ENCODE measurements at places on chromosomes 12 and 14.

DNA sequence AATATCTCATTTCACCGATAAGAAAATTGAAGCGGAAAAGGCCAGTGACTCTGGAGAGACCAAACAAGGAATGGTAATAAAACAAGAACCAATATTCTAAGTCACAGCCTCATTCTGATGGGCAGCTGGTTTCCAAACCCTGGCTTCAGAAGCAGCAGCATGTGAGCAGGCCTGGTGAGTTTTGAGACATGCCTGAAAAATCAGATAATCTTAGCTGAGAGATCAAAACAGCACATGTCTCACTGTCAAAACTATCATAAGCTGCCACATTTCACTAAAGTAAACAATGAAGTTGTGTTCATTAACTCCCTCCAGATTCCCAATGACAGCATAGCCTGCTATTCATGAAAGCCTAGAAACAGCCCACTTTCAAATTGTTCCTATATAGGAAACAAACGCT, 36.5 kb downstream of the CIT start:
- ATAC-seq, result no peak

DNA sequence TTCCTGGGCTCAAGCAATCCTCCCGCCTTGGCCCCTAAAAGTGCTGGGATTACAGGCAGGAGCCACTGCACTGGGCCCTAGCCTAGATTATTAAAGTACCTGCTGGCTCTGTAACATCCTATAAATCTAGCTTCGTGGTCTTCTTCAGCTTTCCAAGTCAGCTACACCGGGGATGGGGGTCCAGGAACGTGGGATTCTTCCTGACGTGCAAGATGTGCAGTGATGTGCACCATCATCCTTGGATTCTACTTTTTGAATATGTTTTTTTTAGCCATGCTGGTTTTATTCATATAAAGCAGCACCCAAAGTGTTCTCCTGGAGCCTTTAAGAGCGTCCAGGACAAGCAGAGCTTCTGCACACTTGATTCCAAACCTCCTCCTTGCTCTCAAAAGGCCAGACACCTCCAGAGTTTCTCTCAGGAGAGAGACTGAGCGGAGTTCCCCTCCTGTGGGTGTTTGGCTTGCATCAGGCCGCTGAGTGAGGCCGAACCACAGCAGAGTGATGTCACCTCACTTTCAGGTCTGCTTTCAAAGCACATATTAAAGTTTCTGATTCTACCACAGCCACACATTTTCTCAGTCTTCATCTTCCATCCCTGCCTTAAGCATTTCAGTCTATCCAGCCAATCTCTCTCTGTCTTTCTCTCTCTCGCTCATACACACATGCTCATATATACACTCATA, 33.4 kb downstream of the VCPKMT start:
- ATAC-seq, result peak; percentile 85

GRCh38 chr12:116265351-116266147, 11.9 kb downstream of the MED13L start:
- no peak for ATAC-seq

GRCh38 chr12:99009654-99010296, 364.7 kb downstream of the APAF1 start:
- no peak for ATAC-seq

- ATAC-seq, result peak; percentile 21
These were observed 60.9 kb upstream of the GPATCH2L start for GRCh38 chr14:76090616-76091391.

GRCh38 chr12:99498756-99499155, 148.8 kb upstream of the GARIN6 start:
- ATAC-seq, result no peak

- no peak for ATAC-seq
These were observed 340.0 kb downstream of the TRHDE start for GRCh38 chr12:72612171-72612570.

DNA sequence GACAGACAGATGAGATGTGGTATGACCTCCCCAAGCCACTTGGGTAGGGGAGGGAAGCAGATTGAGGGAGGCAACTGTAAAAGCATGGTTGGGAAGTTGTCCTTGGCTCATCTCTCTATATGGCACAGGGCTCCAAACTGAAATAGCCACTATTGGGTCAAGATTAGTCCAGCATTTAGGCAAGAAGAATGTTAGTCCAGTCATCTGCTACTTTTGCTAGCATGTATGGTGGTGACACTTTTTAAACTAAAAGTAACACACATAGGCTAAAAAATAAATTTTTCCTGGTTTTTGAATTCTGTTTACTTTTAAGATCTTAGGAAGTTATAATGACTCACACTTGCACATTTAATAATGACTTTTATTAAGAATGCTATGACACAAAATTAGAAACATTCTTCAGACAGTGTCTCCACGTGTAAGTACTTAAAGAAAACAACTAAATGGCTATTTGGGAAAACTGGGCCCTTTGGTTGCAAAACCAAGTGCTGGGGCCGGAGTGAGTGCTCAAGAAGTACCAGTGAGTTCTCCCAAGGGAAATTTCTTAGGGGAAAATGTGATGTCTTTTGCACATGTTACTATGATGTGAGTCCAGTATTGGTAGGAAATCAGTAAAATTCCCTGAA, 179.1 kb upstream of the HIF1A start:
- no peak for ATAC-seq

- peak; percentile 35 for ATAC-seq
These were observed 50.5 kb downstream of the SSH1 start for GRCh38 chr12:108806921-108807320.

DNA sequence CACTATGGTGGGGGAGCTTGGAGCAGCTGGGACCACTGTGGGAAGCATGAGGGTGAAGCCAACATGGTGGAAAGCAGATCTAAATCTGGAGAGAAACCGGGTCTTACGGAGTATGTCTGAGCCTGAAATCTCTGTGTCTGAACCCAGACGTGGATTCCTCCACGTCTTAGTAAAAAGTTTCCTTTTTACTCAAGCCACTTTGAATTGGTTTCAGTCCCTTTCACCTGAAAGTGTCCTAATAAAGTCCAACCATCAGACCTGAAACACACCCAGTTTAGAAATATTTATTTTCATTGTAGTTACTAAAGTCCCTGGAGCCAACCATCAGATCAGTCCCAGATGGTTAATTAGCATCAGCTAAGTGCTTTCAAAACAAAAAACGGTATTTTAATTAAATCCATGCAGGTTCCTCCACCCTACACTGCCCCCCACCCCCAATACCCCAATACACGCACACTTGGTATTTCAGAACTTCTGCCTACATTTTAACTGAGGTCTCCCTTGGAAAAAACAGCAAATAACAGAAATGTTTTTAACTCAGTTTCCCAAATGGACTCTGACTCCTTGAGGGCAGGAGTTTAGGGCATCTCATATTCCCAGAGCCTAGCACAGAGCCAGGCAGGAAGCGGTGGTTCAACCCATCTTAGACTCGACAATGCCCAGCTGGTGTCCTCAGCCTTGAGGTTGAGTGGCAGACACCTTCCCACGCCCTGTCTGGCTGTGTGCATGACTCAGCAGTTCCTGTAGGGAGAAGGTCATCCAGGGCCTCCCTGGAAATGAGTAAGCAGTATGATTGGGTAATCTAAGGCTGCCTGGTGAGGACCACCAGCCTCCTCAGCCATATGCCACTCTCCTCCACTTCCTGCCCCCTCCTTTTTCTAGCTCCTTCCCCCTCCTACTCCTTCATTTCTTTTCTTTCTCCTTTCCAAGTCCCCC, 175.8 kb downstream of the TTC8 start:
- peak; percentile 39 for ATAC-seq

DNA sequence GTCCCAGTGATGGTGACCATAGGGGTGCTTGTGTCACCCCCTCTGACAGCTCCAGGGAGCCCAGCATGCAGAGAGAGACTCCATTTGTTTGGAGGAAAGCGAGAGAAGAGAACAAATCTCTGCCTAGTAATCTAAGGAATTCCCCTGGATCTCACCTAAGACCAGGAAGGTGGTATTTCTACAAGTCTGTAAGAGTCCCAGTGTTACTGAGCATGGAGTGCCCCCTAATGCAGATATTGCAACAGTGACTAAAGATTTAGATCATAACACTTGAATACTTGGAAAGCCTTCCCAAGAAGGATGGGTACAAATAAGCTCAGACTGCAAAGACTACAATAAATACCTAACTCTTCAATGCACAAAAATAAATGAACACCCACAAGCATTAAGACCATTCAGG, 360.4 kb upstream of the GARIN6 start:
- ATAC-seq, result no peak

GRCh38 chr14:32587461-32587860, 258.4 kb downstream of the AKAP6 start:
- no peak for ATAC-seq

DNA sequence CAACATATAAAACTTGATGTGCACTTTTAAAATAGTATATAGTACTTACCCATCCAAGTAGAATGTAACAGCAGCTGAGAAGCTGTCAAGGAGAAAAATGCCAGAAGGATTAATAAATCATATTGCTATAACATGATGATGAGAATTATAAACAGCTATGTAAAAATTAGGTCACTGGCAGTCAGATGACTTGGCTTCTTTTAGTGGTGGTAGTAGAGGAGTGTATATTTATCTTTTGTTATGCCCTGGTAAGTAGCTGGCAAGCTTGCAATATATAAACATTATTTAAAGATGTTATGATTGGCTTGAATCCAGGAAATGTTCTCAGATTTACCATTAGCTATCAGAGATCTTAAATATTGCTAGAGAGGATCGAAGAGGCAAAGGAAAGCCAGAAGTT, 471.0 kb upstream of the MGAT4C start:
- no peak for ATAC-seq

GRCh38 chr12:120439646-120440247, 1.8 kb downstream of the COX6A1 start:
- ATAC-seq, result peak; percentile 61

DNA sequence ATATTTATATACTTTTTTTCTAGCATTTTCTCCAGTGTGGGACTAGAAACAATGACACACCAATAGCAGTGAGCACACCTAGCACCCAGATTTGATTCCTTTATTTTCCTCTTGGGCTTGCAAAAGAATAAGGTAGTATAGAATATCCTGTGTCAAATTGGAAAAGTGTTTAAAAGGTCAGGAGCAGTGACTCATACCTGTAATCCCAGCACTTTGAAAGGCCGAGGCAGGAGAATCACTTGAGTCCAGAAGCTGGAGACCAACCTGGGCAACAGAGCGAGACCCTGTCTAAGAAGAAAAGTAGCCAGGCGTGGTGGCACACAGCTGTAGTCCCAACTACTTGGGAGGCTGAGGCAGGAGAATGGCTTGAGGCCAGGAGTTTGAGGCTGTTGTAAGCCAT, 53.8 kb upstream of the SGPP1 start:
- ATAC-seq, result no peak

All from stimulated activated memory B cell treated with anti-CD40 and anti-IgM and Interleukin-4, amounts not matched to agents 10 μg/mL and 1 μg/mL and 100 μg/mL, for 72 hours (primary cell).